Hematopoietic multipotent progenitor cell treated with erythropoietin and hydrocortisone succinate and interleukin-3 and kit ligand, for 4 days (in vitro differentiated cells): ENCODE measurements at places on chromosomes 7 and 10.

DNA sequence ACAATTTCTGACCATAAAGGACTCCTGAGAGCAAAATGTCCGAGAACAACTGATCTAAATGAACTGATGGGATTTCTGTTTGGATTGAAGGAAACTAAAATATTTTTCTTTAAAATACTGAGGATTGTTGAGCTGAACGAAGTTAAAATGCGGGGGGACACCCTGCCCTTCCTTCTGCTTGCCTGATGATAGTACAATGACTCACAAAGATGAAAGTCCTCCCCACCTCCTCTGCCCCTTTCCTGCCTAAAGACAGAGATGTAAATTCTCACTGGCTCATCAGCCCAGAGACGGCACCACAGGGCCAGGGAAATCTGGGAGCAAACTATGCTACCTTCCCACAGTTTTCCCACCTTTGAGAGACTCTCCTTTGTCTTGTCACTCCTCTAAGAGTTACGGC lies 180.6 kb downstream of the PHTF2 start:
- no peak for DNase-seq

- DNase-seq: no peak
Observed at GRCh38 chr10:37489658-37490003, 364.2 kb downstream of the ANKRD30A start.

- DNase-seq: peak; percentile 25
Observed at GRCh38 chr10:22370320-22370719, 25.0 kb downstream of the SPAG6 start.

DNA sequence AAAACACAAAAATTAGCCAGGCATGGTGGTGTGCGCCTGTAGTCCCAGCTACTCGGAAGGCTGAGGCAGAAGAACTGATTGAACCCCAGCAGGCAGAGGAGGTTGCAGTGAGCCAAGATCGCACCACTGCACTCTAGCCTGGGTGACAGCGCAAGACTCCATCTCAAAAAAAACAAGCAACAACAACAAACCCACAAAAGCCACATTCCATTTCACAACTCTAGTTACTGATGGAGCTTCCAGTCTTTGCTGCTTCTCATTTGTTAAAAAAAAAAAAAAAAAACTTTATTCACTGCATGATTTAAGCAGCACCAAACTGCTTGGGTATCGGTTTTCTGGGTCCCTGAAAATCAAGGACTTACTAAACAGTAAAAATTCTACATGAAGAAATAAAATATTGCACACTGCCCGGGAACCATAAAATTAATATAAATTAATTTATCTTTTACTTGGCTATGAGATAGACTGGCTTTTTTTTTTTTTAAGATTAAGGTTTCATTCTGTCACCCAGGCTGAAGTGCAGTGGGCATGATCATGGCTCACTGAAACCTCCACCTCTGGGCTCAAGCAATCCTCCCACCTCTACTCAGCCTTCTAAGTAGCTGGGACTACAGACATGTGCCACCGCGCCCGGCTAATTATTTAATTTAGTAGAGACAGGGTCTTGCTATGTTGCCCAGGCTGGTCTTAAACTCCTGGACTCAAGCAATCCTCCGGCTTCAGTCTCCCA lies 42.0 kb downstream of the SRPK2 start:
- peak; percentile 79 for DNase-seq

DNA sequence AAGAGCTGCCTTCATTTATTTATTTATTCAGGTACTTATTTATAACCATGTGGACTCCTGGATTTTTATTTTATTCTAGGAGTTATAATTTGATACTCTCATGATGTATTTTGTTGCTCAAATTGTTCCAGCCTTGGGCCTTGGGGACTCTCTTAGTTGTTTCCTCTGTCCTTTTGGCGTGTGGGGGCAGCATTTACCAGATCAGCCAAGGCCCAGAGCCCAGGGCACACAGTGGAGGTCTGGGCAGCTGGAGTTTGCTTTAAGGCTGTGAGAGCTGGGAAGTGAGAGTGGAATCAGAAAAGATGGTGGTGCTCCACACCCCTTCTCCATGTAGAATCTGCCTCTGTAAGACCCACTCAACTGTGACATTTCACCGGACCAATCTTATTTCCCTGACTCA lies 398.9 kb downstream of the RPS24 start:
- no peak for DNase-seq

DNA sequence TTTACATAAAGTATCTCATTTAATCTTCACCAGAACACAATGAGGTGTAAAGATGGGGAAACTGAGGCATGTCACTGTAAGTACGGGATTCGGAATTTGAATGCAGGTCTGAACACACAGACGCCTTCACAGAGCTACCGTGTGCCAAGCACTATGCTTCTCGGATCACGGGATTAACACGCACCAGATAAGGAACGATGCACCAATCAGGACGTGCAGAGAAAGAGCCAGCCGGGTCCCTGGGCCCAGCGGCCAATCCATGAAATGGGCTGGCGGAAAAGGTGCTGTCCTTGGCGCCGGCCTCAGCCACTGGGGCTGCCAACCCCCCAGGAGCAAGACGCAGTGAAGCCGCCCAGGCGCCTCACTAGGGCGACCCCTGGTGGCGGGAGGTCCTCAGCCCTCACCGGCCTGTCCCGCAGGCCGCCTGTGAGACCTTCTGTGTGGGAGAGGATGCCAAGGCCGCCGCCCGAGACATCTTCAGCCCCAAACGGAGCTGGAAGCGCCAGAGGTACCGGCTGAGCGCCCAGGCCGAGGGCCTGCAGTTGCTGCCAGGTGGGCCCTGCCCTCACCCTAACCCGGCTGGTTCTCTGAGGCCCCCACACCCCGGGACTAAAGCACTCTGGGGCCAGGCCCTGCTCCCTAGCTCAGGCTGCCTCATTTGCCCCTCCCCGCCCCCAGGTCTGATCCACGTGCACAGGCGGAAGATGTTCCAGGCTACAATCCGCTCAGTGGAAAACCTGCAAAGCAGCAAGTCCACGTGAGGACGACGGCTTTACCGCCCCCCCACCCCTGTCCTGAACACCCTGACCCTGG lies 15.6 kb downstream of the ATG9B start:
- DNase-seq: peak; percentile 81

GRCh38 chr10:18759575-18759974 lies 100.3 kb downstream of the ARL5B start:
- no peak for DNase-seq

DNA sequence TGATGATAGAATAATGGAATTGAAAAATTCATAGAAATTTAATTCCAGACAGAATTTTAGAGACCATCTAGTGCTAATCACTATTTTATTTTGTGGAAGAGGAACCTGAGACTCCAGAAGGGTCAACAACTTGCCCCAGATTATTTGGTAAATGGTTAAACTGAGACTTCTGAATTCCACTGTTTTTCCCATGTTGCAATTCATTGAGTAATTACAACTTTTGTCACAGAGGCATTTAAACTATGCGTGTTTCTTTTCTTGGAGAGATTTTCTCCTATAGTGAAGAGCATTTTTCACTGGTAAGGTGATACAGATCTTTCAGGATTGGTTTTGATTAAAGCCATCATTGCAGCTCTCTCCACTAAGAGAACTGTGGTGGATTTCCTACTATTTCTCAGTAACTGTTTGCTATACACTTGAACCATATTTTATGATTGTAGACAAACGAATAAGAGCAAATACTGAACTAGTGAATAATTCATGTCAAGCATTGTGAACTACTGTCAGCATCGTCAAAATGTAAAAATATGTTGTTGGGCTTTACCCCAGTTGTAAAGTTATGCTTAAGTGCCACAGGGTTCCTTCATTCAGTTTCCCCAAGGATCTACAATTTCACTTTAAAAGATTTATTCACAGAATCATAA lies 26.5 kb downstream of the LRGUK start:
- no peak for DNase-seq

- no peak for DNase-seq
Observed at GRCh38 chr10:404991-405390, 269.7 kb downstream of the ZMYND11 start.

- peak; percentile 89 for DNase-seq
Observed at GRCh38 chr10:80187465-80188409, 17.6 kb downstream of the ANXA11 start.

GRCh38 chr7:28626221-28626620 lies 213.9 kb downstream of the CREB5 start:
- no peak for DNase-seq

- no peak for DNase-seq
Observed at GRCh38 chr10:61834519-61834918, 67.0 kb upstream of the ARID5B start.

- no peak for DNase-seq
Observed at GRCh38 chr10:114800361-114800760, 21.2 kb upstream of the FHIP2A start.

DNA sequence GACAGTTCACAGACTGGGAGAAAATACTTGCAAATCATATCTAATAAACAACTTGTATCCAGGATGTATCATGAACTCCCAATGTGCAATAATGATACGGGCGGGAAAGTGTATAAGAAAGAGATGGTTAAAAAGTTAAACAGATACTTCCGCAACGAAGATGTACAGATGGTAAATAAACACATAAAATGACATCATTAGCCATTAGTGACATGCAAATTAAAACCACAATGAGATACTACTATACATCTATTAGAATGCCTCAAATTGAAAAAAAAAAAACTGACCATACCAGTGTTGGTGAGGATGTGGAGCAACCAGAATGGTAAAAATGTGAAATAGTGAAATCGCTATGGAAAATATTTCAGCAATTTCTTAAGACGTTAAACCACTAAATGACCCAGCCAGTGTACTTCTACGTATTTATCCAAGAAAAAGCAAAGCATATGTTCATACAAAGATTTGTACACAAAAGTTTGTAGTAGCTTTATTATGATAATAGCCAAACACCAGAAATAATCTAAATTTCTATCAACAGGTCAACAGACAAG lies 83.5 kb downstream of the IPMK start:
- DNase-seq: no peak

GRCh38 chr7:95527776-95528250 lies 42.1 kb downstream of the ASB4 start:
- no peak for DNase-seq

- no peak for DNase-seq
Observed at GRCh38 chr7:76304888-76305375, 2.5 kb downstream of the HSPB1 start.

DNA sequence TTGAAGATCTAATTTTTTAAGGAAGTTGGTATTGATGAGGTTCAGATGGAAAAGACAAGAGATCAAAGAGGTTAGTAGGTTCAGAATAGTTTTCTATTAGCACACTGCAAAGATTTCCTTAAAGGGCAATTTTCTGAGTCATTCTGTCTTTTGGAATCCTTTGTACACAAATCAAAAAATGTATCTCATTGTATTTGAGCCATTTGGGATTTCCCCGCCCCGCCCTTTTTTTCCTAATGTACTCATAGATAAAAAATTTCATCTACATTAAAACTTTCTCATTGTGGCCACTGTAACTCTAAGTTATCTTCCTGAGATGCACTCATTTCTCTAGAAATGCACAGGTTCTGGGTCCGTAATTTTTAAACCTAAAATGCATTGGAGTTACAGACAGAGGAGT lies 12.1 kb downstream of the GIMAP6 start:
- DNase-seq: no peak

GRCh38 chr10:132762267-132762666 lies 23.7 kb downstream of the NKX6-2 start:
- no peak for DNase-seq

- no peak for DNase-seq
Observed at GRCh38 chr7:112362731-112363131, 87.5 kb upstream of the IFRD1 start.

GRCh38 chr7:1536743-1537534 lies 6.4 kb downstream of the MAFK start:
- no peak for DNase-seq

DNA sequence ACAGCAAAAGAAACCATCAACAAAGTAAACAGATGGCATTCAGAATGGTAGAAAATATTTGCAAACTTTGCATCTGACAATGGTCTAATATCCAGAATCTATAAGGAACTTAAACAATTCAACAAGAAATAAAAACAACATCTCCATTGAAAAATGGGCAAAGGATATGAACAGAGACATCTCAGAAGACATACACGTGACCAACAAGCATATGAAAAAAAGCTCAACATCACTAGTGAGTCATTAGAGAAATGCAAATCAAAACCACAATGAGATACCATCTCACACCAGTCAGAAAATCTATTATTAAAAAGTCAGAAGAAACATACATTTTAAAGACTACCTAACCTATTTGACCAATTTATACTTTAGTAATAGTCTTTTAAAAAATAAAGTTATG lies 571.3 kb upstream of the NRG3 start:
- DNase-seq: no peak

- peak; percentile 95 for DNase-seq
Observed at GRCh38 chr7:6032167-6032566, 991 bp downstream of the ANKRD61 start.

- DNase-seq: peak; percentile 80
Observed at GRCh38 chr10:110859973-110860376, 11.8 kb upstream of the PDCD4 start.

DNA sequence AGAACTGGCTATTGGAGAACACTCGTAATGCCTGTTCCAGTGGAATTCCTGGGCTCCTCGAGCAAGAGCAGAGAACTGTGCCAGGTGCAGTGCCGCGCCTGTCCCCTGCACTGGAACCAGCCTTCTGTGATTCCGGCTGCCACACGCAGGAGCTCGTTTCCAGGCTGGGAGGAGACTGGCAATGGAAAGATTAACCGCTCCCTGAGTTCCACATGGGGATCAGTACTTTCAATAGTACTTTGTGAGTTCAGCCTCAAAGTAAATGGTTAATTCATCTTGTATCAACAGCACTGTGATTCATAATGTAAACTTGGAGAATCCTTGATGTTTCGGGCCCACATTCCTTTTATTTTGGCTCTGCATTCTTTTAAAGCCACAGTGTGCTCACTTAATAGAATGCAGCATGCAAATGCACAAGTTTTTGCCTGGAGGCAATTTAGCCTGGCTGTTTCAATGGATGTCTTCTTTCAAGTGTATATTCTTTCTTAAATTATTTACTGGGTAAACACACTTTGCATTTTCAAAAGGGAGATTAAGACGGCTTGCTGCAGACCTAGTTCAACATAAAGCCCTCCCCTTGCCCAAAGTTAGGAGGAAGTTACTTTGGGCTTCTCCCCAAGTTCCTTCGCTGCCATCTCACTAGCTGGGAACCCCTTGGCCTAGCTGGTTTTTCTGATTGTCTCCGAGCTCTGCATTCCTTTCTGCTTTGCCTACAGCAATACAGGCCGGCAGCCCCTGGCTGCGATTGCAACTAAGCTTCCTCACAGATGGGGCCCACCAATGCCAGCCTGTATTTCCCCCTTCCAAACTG lies 138.1 kb upstream of the TCF7L2 start:
- no peak for DNase-seq

DNA sequence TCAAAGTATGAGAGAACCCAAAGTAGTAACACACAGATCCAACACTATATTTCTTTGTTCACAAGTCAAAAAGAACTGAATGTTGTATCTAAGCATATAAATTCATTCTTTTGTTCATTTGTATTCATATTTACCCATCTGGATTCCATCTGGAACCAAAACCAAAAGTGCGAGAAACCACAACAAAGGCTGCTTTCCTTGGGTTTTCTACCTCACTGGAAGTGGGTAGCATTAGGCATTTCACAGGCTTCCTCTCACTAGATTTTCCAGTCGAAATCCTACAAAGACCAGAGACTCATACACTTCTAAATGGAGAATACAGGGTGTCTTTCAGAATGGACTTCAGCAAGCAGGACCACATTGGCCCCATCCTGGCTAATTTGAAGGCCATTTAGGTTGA lies 109.8 kb upstream of the WNT16 start:
- DNase-seq: no peak
